ENCODE measurements at places on chromosomes 4 and X.

- no peak for DNase-seq
Observed at GRCh38 chrX:154828016-154828408, 6.5 kb downstream of the SMIM9 start.

- DNase-seq: no peak
Observed at GRCh38 chr4:174674305-174674840, 152.1 kb upstream of the HPGD start.

DNA sequence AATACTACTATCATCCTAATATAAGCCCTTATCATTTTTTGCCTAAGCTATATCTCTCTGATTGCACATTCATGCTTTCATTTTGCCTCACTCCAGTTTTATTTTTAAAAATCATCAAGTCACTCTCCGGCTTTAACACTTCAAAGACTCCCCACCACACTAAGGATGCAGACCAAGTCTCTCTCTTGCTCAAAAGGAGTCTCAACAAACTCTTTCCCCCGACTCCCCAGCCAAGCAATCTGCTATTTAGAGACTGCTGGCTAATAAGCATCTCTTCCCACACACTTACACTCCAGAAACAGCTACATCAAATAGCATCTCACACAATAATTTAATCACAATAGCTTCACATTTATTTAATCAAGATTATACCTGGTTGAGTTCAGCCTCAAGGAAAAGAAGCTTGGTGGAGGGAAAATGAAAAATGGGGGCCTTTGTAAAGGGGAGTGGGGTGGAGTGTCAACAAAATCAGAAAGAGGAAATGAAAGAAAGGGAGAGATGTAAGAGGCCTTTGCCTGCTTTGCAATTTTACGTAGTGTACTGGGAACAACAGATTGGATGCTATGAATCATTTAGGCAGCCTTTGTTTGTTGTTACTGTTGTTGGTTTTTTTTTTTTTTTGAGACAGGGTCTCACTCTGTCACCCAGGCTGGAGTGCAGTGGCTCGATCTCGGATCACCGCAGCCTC is 104.1 kb upstream of the MCF2 start:
- DNase-seq: no peak

- DNase-seq: no peak
Observed at GRCh38 chr4:137664046-137664387, 131.7 kb upstream of the PCDH18 start.

DNA sequence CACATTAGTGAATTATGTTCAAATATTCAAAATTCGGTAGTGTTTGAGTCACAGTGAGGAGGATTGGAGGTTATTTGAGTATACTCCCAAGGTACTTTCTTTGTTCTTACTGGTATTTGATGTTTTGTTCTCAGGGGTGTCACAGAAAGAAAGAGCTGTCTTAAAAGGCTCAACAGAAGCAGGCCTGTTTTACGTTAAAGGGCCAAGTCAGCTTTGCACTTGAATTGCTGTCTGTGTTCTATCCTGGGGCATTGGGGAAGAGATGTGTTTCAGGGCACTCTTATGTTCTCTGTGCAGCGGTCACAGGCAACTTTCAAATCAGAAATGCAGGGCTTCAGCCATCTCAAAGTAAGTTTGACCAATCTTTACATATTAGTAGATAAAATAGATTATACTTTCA is 1113.1 kb upstream of the LCORL start:
- no peak for DNase-seq
